ENCODE measurements at places on chromosomes 2 and 18.

GRCh38 chr18:47915229-47915628 is 15.2 kb downstream of the SMAD2 start:
- no peak for DNase-seq

DNA sequence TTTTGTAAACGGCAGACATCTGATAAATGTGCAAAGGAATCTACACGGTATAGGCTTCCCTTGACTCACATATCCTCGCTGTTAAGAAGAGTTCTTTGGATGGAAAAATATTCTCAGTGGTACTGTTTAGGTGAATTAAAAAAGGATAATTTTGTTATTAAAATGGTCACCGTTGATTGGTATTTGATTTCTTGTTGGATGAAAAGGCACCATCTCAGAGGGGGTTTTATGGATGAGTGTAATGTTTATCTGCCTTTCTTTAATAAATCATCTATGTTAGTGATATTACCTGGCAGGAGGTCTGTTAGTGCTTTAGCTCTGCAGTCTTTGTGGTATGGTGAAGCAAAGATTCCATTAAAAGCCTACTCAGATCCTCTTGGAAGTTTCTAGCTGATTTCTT is 92.3 kb downstream of the MGAT5 start:
- DNase-seq = no peak

GRCh38 chr2:124647663-124648062 is 622.6 kb downstream of the CNTNAP5 start:
- no peak for DNase-seq

GRCh38 chr2:152407806-152408205 is 72.8 kb downstream of the FMNL2 start:
- DNase-seq = no peak

DNA sequence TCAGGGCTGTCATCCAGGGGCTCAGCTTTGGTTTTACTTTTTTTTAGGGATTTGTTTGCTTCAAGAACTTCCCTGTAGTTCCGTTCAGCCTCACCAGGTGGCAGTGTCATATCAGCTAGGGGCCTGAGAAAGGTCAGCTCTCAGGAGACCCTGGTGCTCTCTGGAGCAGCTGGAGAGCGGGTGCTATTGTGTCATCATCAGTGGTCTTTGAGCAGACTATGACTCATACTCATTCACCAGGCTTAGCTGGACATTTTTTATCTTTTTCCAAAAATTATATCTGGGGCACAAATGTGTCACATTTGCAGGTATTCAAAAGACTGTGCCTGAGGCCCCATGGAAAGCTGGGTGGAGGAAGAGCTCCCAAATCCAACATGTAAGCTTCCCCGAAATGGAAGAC is 24.4 kb downstream of the ZNF892 start:
- peak; percentile 59 for DNase-seq
